Lung (tissue), 17 donors: ENCODE measurements at places on chromosomes 3 and 15. TPM values are rescaled to one million over a fixed set of nuclear protein-coding genes. Genes with fewer than 3 reads are reported as not detected.

The ARNT2 gene
- total RNA-seq, result 12.2 TPM

The EFCAB12 gene
- 3.8 TPM for total RNA-seq

The FEZF2 gene
- total RNA-seq, result not detected

The UQCC5 gene
- 3.1 TPM for total RNA-seq

- no peak for DNase-seq
Measured at GRCh38 chr3:172276103-172276502, 172.2 kb downstream of the GHSR start.

DNA sequence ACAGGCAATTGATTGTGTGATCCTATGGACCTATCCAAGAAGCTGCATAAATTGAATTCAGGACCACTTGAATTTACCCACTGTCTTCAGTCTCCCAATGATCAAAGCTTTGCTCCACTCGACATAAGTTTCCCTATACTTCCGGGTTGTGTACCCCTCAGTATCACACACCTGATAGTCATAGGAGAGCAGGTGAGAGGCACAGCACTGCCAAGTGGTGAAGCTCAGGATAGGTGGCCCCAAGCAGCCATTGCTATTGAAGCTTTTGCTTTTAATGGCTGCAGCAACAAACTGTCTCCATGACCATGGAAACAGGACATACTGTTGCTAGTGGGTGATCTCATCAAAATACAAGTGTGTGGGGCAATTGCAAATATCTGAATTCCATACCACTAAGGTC lies 27.7 kb downstream of the GASK1A start:
- DNase-seq, result no peak

- DNase-seq, result no peak
Measured at GRCh38 chr15:96218623-96219455, 111.7 kb upstream of the NR2F2 start.

DNA sequence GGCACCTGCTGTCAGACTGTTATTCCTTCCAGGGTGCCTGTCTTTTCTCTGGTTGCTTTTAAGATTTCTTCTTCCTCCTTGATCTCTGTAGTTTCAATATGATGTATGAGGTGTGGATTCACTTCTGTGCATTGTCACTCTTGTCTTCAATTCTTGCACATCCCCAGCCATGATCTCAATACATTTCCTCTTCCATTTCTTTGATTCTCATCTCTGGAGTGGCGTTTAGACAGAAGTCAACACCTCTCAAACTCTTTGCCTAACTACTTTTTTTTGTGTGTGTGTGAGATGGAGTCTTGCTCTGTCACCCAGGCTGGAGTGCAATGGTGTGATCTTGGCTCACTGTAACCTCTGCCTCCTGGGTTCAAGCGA lies 224.4 kb upstream of the LYSMD4 start:
- DNase-seq, result no peak

GRCh38 chr3:44862226-44862637 lies 520 bp downstream of the TMEM42 start:
- DNase-seq, result peak; percentile 46

DNA sequence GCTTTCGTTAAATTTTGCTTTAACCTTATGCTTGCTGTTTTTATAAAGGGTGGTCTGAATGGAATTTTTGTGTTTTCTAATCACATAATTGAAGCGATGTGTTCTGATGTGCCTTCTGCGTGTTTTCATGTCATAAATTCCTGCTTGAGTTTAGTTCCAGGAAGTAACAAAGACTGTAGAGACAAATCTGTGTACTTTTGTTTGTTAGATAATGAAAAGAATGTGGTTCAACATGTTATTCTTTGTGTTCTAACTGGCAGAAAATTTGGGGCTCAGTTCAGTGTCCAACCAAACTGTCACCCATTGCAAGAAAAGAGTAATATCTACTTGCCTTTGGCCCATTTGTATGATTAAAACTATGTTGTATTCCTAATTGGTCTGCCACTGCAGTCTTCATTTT lies 324.0 kb downstream of the DIPK2A start:
- DNase-seq, result no peak

DNA sequence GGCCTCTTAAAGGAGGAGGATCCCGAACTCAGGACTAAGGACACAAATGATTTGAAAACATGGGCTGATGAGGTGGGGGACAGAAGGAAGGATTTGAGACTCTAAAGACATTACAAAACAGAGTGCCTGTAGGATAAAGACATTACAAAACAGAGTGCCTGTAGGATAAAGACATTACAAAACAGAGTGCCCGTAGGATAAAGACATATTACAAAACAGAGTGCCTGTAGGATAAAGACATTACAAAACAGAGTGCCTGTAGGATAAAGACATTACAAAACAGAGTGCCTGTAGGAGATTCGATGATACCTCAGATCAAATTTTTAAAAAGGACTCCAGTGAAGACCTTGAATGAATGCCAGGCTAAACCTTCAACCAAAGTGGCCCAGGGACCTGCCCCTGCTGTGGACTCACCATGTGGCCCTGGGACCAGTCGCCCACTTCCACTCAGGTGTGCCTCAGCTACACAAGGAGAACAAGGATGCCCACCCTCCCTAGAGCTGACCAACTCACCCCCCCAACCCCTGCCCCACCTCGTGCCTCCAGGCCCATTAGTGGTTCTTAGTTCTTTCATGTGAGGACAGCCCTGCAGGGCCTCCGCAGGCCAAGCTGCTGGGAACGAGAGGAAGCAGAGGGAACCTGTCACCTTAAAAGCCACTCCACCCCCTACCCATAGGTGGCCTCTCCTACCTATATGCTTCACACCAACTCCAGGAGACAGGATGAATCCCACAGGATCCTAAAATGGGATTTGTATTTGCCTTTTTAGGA lies 59.8 kb downstream of the SH3BP5 start:
- DNase-seq, result no peak

DNA sequence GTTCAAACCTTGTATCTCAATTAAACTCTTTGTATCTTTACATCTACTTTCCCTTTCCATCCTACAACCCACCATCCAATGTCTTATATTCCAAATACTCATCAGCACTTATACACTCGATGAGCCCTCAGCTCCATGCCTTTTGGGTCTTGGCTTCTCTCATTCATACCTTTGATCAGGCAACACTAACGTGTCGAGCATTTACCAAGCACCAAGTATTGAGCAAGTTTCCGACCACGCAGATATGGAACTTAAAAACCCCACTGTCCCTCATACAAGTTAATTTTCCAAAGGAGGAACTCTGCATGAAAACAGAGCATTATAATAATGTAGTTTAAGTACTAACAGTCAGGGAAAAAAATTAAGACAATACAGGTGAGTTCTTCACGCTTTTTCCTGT lies 102.8 kb downstream of the IL1RAP start:
- no peak for DNase-seq

DNA sequence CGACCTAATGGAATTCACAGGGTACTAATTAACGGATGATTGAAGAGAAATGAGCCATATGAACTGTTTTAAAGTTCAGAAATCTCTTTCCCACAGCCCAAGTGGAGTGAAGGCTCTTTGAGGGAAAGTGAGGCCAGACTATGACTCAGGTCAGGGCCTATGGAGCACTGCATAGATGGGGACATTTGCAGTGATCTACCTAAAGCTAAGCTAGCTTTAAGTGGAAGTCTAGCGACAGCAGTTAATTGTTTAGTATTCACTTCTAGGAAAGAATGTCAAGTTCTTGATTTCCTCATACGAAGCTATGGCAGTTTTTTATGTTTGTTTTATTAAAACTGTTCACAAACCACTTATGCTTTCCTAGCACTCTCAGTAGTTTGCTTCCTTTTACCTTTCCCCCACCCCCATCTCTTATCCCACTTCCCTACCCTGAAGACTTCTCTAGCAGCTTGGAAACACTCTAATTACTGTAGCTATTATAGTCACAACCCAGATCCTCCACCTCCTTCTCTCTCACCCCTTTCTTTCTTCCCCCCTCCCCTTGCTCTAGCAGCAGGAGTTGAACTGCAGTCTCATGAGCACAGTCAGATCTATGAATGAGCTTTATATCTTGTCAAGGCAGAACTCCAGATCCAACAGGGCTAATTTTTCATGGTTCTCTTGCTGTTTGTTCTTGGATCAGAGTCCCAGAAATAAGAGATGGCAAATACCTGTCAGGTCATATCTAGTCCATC lies 6.2 kb downstream of the ZNF609 start:
- DNase-seq, result peak; percentile 38

GRCh38 chr15:92533298-92533697 lies 122.3 kb downstream of the FAM174B start:
- no peak for DNase-seq
